ENCODE measurements at places on chromosomes 1 and 21.

DNA sequence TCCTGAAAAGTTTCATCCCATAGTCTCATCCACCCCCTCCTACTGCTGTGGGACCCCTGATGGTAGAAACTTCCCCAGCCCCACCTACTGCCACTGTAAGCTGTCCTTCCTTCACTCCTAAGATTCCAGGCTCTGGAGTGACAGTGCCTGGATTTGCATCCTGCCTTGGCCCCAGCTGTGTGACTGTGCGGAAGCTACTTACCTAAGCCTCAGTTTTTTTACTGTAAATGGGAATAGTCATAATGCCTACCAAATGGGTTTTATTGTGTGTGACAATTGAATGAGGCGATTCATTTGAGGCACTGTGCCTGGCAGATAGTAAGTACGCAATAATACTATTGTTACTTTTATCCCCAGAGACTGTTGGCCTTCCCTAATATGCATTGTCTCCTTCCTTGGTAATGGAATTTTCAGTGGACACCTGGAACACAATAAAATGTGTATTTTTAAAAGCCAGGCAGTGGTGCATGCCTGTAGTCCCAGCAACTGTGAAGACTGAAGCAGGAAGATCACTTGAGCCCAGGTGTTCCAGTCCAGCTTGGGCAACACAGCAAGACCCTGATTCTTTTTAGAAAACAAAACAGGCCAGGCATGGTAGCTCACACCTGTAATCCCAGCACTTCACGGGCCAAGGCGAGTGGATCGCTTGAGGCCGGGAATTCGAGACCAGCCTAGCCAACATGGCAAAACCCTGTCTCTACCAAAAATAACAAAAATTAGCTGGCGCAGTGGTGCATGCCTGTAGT is 55.0 kb upstream of the ZNF326 start:
- no peak for DNase-seq

DNA sequence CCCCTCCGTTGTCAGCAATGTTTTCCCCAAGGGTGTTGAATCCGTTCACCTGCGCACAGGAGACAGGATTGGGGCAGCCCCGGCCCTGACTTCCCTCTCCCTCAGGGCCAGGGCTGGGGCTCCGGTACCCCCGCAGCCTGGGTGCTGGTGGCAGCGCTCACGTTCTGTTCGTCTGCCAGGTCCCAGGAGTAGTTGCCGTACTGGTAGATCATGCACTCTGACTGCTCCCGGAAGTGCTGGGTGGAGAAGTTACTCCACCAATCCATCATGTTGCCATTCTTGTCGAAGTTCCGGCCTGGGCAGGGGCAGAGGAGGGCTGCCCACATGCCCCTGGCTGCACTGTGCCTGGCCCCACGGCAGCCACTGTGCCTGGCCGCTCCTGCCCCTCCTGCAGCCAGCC is 6.1 kb downstream of the PRXL2B start:
- peak; percentile 51 for DNase-seq

GRCh38 chr1:76835203-76835602 is 32.1 kb upstream of the ST6GALNAC5 start:
- DNase-seq, result no peak

DNA sequence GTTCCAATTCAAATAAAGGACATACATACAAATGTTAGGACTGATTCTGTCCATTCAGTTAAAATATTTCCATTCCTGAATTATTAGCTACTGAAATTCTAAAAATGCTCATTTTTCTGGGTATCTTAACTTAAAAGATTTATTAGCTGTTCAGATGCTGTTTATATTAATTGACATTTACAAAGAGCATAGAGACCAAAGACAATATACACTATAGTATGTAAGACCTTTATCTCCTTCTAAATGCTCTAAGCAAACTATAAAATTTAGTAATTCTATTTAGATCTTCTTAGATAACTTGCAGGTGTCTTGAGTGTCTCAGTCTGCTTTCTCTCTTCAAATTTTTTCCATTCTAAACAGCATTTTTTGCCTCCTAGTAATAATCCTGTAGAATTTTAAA is 39.3 kb downstream of the VAMP4 start:
- no peak for DNase-seq

GRCh38 chr1:183191833-183192232 is 5.8 kb downstream of the LAMC2 start:
- no peak for DNase-seq

GRCh38 chr1:211339631-211340041 is 13.0 kb downstream of the TRAF5 start:
- no peak for DNase-seq

- no peak for DNase-seq
Measured at GRCh38 chr1:117659550-117660270, 53.9 kb downstream of the TENT5C start.

- no peak for DNase-seq
Measured at GRCh38 chr21:32144851-32145250, 134.0 kb downstream of the MIS18A start.

DNA sequence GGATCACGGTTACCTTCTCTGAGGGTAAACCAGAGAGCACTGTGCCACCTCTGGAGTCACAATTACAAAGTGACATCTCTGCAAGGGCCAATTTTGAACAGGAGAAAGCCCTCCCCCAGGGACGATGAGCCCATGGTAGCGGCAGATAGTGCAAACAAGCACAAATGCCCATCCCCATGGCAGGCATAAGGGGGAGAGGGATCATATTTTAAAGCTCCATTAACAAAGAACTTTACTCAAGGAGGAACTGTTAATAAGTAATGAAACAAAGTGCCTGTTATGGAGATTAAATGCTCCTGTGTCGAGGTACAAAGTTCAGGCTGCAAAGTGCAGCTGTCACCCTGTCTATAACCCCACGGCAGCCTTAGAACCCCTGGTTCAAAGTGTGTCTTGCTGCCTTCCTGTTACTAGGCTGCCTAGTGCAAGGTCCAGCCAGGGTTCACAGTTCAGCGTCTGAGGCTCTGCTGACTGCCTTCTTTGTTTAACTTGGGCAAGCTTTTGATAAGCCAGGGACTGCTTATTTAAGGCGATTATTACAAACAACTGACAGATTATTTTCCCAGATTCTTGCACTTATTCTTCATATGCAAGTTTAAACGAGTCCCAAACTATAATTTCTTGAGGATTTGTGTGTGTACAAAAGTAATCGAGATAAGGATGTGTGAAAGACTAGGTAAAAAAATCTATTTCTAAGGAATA is 75.7 kb upstream of the NRIP1 start:
- DNase-seq, result no peak

DNA sequence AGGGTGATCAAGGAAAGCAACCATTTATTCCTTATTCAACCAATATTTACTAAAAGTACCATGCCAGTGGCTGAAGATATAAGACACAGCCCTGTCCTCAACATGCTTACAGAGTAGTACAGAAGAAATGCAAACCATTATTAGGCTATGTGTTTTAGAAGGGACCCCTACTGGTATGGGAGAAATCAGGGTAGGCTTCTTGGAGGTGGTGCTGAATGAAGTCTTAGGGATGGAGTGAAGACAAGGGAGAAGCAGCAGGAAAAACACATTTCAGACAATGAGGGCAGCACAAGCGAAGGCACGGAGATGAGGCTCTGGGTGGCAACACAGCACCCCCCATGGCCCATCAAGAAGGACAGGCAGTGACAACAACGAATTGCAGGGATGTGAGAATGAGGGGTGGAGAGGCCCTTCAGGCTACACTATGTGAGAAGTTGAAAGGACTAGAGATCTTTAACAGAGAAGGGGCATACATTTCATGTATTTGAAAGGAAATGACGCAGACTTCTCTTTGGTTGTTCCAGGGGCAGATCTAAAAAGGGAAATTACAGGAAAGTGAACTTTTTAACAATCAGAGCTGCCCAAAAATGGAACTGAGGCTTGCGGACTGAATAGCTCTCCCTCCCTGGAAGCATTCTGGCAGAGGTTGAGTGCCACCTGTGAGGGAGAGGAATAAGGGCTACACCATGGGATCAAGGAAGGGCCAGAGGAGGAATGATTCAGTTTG is 16.8 kb upstream of the CD58 start:
- no peak for DNase-seq

GRCh38 chr1:1427820-1428148 is 6.7 kb upstream of the ANKRD65 start:
- no peak for DNase-seq

DNA sequence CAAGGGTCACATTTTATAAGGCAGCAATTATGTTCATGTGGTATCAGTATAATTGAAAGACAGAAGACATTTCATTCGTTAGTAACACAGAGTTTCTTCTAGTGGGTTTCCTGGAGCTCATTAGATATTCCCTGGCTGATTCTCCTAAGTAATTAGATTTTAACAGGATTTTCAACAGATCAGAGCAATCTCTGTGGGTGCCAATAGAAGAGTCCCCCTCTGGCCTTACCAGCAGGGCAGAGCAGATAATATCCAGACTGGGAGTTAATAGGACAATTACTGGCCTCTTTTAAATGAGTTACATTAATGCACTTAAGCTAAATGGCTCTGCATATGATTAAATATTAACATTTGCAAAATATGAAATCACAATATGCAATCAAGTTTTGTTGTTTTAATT is 74.2 kb upstream of the FOXD3 start:
- DNase-seq, result no peak

DNA sequence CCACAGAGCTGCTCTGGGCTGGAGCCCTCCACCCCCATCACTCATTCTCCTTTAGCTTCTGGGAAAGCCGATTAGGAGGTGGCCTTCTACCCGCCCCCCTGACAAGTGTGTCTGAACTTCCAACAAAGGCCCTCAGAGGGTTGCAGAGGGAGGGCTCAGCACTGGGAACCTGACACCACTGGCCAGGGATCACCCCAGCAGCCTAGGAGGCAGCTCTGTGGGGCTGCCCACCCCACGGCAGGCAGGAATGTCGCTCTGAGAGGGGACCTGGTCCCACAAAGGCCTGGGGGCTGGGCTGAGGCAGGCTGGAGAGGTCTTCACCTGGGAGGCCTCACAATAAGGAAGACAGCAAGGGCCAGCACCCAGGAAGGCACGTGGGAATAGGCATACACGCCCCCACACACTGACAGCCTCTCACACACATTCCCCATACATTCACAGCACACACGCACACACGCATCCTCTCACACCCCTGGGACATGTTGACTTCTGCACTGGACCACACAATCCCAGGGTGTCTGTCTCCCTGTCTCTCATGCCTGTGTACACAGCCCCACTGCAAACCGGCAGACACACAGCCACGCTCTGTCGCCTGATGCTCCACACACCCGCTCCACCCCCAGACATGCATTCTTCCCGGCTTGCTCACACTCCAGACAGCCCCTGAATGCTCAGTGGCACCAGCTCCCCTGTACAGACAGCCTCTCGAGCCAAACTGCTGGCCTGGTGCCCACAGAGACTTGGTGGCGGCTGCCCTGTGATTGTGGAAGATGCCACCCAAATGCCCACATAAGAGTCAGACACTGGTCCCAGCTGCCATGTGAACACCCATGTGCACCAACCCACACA is 30.7 kb downstream of the DMBX1 start:
- no peak for DNase-seq

GRCh38 chr1:162977944-162978568 is 91.1 kb upstream of the RGS4 start:
- no peak for DNase-seq

- DNase-seq, result no peak
Measured at GRCh38 chr1:166197141-166197540, 30.3 kb upstream of the FAM78B start.

DNA sequence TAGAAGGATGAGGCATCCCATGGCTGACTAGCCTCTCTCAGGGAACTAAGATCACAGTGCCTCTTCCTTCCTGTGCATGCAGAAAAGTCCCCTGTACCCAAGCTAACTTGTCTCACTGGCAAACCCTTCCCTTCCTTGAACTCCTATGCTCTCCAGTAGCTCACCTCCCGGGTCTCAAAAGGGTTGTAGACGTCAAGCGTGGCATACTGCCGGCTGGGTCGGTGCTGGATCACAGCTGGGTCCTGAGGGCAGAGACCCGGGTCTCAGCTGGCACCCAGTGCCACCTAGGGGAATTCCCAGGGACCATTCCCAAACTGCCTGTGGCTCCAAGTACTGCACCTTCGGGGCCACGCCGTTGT is 688 bp downstream of the SCAMP3 start:
- DNase-seq, result no peak

DNA sequence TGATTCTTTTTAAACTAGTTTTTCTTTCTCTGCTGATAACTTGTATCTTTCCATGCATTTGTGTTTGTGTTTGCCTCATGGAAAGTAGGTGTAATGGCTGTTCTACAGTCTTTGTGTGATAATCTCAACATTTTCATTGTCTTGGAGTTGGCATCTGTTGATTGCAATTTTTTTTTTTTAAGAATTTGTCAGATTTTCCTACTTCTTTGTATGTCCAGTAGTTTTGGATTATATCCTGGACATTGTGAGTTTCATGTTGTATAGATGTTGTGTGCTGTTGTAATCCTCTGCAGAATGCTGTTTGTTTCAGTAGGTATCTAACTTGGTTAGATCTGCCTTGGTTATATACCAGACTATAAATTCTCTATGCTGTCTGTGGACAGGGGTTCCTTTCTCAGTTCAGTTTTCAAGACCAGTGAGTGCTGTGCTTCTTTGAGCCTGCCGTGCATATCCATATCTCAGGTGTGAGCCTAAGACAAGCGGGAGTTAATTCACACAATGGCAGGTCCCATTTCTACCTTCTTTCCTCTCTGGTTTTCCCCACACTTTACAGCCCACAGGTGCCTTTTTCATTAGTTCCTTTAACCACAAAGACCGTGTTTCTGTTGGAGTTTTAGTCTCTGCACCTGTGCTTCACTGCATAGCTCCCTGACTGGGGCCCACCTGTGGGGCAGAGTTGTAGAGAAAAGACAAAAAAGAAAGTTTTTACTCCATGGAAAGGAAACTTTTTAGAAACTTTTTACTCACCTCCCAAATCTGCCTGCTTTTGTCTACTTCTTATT is 69.9 kb downstream of the ITSN1 start:
- DNase-seq, result no peak

DNA sequence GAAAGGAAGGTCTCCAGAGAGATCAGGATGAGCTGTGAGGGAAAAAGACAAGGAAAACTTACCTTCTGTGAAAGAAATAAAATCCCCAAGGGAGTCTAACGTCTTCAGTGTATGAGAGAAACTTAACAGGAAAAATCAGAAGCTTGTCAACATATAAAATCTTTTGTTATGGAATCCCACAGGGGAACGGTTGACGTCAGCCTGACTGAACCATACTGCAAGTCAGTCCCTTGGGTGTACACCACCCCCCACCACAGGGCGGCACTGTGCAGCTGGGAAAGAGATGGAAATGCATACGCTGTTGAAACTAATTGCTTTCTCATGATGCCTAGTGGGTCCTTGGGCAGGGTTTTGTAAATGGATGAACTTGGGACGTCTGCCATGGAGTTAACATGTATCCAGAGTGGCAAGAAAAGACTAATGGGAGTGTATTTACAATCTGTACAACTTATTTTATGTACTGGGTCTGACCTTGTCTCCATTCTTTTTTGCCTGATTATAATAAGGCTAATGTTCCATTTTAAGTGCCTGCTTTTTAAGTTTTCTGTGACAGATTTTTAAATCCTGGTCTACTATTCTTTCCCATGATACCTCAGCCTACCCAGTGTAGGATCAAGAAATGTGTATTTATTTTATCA is 22.7 kb downstream of the UTP25 start:
- peak; percentile 66 for DNase-seq

DNA sequence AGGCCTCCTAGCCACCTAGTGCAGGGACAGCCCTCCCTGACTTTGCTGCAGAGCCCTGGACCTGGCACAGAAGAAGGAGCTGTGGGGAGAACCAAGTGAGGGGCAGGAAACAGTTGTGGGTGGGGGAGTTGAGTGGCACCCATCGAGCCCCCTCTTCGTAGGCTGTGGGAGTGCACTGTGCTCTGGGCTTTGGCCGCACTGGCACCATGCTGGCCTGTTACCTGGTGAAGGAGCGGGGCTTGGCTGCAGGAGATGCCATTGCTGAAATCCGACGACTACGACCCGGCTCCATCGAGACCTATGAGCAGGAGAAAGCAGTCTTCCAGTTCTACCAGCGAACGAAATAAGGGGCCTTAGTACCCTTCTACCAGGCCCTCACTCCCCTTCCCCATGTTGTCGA is 1.2 kb downstream of the DUSP23 start:
- DNase-seq, result no peak

All from sciatic nerve (tissue), 2 donors.